ENCODE measurements at places on chromosomes 1 and 21.

DNA sequence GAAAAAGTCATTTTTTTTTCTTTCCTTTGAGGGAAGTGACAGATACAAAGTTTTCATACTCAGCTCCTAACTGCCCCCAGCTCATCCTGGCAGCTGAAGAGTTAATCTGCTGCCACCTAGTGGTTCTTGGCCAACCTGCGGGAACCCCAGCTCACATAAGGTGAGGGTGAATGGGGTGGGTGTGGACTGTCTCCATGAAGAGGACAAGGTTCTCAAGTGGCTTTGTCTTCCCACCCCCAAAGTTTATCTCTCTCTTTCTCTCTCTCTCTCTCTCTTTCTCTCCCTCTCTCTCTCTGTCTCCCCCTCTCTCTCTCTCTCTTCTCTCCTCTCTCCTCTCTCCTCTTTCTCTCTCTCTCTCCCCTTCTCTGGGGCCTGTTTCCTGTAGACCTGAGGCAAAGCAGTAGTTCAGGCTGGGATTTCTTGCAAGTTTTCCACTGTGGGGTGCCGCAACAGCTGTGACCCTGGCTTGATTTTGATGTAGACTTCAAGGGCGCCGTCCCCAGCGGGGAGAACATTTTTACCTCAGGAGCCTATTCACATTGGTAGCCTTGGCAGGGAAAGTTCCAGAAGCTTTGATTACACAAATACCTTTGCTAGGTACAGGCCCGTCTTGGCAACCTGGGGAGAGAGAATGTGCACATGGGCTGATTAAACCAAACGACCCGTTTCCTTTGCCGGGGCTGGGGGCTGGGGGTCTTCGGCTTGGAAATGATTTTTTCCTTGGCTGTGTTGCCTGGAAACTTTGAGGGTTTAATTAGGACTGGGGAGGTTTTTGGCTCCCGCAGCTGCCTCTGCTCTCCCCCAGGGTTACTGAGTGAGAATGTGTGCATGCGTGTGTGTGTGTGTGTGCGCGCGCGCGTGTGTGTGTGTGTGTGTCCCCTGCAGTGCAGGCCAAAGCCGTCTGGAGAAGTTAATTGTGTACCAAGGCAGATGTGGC lies 135.9 kb downstream of the TM2D1 start:
- DNase-seq = peak; percentile 43

GRCh38 chr1:186188004-186188539 lies 187.0 kb downstream of the TPR start:
- no peak for DNase-seq

- no peak for DNase-seq
These were observed 21.2 kb downstream of the OVGP1 start for GRCh38 chr1:111406321-111406768.

DNA sequence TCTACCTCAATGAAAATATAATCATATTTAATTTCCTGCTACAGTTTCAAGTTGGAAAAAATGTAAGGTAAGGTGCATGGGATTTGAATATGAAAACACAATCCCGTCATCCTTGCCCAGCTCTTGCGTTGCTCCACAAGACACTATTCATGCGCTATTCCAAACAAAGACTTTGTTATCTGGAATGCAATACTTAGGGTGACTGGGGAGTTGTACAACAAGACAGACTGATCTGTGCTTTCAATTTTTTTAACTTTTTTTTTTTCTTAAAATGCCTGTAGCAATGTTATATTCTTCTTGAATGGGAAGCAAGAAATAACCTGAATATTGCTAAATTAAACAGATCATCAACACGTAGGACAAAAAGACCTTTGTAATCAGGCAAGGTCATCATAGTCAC lies 1077.2 kb downstream of the TTLL7 start:
- DNase-seq = no peak

- DNase-seq = no peak
These were observed 28.8 kb downstream of the EDN2 start for GRCh38 chr1:41455479-41456332.

DNA sequence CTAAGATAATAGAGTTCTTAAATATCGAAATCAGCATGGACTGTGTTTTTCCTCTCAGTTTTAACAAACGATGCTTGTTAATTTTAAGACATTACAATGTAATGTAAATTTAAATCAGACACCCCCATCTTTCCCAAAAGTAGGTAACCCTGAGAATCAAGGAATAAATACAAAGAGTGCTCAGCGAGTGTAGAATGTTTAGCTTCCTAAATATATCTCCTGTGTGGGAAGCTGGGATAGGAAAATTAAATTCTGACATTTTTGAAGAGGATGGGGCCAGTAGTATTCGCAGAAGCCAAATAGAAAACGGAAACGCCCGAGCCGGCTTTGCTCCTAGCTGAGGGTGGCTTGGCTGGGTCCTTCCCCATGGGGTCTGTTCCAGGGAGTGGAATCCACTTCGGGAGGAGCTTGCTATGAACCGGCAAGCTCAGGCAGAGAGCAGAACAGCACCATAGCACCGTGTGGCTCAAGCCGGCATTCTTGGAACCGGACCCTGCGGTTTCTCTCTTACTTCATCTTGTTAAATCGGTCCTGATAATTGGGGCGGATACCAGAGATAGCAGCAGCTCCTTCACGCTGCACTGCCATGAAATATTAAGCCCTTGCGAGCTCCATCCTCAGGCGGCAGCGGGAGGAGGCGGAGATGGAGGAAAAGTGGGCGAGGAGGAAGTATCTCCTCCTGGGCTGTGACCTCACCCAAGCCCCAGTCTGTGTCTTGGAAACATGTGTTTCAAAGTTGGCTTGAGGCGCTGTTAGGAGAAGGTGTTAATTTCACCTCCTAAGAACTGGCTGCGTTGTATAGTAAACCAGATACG lies 24.9 kb downstream of the MAP3K7CL start:
- DNase-seq = no peak

GRCh38 chr1:23562137-23562876 lies 3.0 kb upstream of the ID3 start:
- peak; percentile 95 for DNase-seq

DNA sequence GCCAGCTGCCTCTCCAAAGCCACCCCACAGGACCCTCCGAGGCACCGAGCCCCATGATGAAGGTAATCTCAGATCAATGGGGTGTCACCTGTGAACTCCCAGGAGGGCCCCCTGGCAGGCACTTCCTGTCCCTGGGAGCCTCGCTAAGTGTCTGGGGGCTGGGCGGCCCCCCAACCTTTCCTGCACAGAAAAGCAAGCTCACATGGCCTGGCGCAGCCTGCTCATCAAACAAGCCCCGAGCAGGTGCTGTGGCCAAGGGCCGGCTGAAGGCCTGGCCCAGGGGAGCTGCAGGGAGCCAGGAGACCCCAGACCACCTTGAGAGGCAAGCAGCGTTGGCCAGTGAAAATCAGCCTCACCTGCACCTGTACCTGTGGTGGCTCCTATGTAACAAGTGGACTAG lies 2.9 kb downstream of the RIPK4 start:
- no peak for DNase-seq

- DNase-seq = no peak
These were observed 61.7 kb upstream of the PUM1 start for GRCh38 chr1:31127266-31127665.

GRCh38 chr1:63238721-63239120 lies 83.6 kb upstream of the FOXD3 start:
- DNase-seq = no peak

GRCh38 chr1:55257958-55258357 lies 42.8 kb upstream of the USP24 start:
- DNase-seq = no peak

DNA sequence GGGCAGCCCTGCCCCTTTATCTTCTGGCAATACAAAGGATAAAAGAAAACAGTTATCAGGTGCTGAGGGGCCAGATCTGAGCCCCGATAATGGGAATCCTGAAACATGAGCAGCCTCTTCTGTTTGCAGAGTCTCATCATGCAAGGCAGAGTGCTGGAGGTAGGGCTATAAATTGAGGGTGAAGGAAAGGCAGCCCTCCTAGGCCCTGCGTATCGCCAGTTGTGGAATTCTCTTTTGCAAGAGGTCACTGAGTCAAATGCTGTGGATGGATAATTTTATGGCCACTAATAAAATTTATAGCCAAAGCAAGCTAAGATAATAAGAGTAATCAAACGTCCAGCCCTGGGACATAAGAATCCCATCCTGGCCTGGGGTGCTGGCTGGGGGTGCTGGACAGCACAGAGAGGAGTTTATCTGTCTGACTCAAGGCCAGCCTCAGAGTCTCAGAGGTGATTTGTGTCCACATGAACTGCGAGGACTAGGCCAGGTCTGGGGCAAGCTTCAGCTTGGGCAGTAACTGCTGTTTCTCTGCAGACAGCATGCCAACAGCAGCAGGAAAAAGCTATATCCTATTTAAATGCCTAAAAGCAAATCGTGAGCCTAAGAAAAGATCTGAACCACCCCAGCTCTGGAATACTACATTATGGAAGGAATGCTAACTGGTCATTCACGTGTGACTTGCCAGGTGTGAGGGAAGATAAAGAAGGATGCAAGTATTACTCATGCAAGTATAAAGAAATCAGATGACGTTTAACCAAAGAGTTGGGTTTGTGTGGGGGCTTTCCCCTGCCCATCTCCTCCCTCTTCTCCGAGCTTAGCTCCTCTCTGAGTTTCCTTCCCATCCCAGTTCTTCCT lies 254.8 kb downstream of the KIF26B start:
- no peak for DNase-seq

DNA sequence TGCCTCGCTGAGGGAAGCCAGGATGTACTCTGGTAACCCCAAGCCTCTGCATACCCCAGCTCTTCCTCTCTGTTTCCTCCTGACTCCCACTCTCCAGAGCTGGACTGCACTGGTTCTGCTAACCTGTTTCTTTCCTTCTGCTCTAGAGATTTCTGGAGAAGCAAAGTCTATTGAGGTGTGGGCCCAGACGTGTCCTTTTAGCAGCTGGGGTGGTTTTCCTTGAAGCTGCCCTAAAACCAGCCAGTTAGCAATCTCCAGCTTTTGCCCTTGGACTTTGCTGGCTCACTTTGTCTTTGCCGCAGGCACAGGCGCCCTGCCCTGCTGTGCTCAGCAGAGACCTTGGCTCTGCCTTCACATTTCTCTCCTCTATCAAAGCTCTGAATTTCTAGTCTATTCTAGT lies 171.8 kb upstream of the IVNS1ABP start:
- DNase-seq = no peak

GRCh38 chr1:162292422-162292849 lies 84.2 kb downstream of the SPATA46 start:
- no peak for DNase-seq

GRCh38 chr1:230028602-230029223 lies 38.3 kb upstream of the GALNT2 start:
- DNase-seq = no peak

- DNase-seq = no peak
These were observed 382.8 kb downstream of the AMY1C start for GRCh38 chr1:104132382-104132973.

GRCh38 chr1:170568197-170568596 lies 36.2 kb downstream of the GORAB start:
- no peak for DNase-seq

- no peak for DNase-seq
These were observed 65.2 kb downstream of the FAAP20 start for GRCh38 chr1:2129256-2129943.

DNA sequence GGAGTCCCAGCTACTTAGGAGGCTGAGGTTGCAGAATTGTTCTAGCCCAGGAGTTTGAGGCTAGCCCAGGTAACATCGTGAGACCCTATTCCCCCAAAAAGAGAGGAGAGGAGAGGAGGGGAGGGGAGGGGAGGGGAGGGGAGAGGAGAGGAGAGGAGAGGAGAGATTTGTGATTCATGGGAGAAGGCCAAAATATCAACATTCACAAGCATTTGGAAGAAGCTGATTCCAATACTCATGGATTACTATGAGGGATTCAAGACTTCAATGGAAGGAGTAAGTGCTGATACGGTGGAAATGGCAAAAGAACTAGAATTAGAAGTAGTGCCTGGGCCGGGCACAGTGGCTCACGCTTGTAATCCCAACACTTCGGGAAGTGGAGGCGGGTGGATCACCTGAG lies 187.8 kb downstream of the EIF4G3 start:
- DNase-seq = no peak

- DNase-seq = no peak
These were observed 122.3 kb upstream of the BACE2 start for GRCh38 chr21:41045534-41046268.

GRCh38 chr1:7636795-7637526 lies 134.1 kb upstream of the VAMP3 start:
- DNase-seq = no peak

DNA sequence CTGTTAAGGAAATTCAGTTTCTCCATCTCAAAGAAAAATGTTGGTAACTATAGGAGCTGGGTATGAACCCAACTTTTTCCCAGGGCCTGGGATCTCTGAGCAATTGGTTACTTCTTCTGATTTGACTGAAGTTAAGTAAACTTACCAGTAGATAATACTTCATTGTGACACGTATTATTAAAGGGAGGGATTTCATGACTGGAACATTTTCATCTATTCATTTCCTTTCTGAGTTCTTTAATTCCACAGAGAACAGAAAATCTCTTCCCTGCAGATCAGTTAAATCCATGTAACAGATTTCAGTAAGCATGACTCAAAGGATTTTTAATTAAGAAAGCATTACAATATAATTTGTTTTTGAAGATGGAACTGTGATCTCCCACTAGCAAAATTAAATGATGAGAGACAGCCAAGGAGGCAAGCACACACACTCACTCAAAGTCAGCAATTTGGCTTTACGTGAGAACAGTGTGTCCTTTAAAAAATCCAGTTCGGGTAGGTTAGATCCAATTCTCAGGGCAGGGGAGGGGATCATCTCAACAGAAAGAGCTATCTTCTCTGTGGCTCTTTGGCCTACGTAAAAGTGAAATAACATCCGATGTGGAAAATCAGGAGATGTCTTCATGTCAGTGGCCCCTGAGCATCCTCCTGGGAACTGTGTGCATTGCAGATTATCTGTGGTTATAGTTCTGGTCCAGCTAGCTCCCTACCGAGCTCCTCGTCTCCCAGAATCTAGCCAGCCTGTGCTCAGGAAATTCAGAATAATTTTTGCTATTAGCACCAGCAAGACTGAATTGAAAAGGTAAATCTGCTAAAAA lies 10.8 kb upstream of the MYOC start:
- DNase-seq = no peak

- DNase-seq = no peak
These were observed 20.7 kb upstream of the CHIA start for GRCh38 chr1:111269825-111270406.

All from left renal cortex interstitium (tissue), 4 donors.